ENCODE measurements at places on chromosomes 11 and 22.

GRCh38 chr22:19412923-19413322, 18.6 kb downstream of the HIRA start:
- no peak for DNase-seq

DNA sequence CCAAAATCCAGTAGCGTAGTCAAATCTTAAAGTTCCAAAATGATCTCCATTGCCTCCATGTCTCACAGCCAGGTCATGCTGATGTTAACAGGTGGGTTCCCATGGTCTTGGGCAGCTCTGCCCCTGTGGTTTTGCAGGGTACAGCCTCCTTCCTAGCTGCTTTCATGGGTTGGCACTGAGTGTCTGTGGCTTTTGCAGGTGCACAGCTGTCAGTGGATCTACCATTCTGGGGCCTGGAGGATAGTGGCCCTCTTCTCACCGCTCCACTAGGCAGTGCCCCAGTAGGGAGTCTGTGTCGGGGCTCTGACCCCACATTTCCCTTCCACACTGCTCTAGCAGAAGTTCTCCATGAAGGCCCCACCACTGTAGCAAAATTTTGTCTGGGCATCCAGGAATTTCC, 132.8 kb downstream of the KCNC1 start:
- no peak for DNase-seq

GRCh38 chr22:39994566-39995392, at the start of gene FAM83F:
TSS of gene FAM83F (plus strand) at chr22:39994954. CDS start at chr22:39995043, 89 bp downstream.
- DNase-seq: peak; percentile 65

DNA sequence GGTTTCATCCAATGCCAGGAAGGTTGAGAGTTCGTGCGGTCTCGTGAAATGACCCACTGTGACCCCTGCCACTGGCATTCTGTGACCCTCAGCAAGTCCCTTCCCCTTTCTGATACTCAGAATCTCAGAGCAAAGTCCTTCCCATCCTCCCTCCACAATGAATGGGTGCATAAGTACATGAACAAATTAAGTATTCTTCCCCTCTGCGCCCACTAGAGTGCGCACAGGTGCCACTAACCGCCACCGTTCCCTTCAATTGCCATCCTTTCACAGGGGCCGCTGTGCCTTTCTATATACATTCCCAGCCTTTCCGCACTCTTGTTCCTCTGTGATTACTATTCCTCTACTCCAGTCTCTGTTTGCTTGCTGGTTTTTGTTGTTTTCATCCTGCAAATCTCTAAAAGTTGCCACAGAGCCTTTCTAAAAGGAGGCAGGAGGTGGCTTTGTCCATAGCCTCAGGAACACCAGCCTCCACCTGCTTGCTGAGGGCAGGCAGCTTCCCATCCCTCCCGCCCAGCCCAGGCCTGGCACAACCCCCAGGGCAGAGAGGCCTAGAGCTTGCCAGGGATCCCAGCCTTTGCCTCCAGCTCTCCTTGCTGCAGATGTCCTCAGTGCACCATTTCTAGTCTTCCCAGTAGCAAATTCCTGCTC, 6.7 kb upstream of the AP1B1 start:
- peak; percentile 74 for DNase-seq

GRCh38 chr22:25366876-25367466, 147.5 kb downstream of the CRYBB2 start:
- no peak for DNase-seq

DNA sequence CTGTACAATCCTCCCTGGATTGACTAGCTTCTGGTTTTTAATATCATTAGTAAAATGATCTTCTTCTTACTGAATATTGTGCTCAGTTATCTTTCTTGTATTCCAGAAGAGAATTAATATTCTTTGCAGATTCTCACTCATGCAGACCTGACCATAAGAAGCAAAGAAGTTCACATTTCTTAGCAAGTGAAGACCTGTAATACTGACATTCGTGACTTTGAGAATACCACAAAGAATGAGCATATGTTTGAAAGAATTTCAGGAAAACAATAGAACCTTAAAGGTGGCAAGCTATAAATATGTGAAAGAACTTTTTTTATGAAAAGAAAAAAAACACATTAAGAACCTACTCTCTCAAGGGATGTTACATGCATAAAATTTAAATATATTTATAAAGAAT, 371.6 kb downstream of the JRKL start:
- DNase-seq: no peak

GRCh38 chr11:6693342-6694228, 10.4 kb upstream of the MRPL17 start:
- peak; percentile 72 for DNase-seq
